Pons (tissue), 1 donor: ENCODE measurements at places on chromosomes 11 and 22.

GRCh38 chr22:30694640-30695350 lies at the start of gene OSBP2:
Gene OSBP2 (plus strand): TSS chr22:30694874. CDS start chr22:30694910, 36 bp downstream.
- DNase-seq, result no peak

DNA sequence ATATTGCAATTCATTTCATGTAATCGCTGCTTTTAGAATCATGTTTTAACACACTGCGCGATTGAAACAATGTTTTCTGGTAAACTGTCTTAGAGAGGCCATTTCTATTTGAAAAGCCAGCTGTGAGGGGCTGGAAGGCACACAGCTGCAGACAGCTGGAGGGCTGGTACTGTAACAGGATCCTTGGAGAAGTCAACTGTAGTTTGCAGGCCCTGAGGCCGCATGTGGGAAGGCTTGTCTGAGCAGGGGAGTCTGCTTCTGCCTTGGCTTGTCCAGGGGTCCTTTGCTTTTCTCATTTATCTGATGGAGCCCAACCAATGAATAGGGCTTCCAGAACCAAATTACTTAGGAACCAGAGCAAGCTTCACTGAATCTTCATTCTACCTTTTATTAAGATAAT lies 313.5 kb downstream of the BLID start:
- DNase-seq, result no peak

GRCh38 chr11:9574622-9575259 lies 1.3 kb downstream of the WEE1 start:
- DNase-seq, result no peak

- DNase-seq, result no peak
Measured at GRCh38 chr11:68215087-68215445, 2.0 kb upstream of the KMT5B start.

GRCh38 chr11:17145972-17146371 lies 61.8 kb downstream of the PIK3C2A start:
- no peak for DNase-seq

DNA sequence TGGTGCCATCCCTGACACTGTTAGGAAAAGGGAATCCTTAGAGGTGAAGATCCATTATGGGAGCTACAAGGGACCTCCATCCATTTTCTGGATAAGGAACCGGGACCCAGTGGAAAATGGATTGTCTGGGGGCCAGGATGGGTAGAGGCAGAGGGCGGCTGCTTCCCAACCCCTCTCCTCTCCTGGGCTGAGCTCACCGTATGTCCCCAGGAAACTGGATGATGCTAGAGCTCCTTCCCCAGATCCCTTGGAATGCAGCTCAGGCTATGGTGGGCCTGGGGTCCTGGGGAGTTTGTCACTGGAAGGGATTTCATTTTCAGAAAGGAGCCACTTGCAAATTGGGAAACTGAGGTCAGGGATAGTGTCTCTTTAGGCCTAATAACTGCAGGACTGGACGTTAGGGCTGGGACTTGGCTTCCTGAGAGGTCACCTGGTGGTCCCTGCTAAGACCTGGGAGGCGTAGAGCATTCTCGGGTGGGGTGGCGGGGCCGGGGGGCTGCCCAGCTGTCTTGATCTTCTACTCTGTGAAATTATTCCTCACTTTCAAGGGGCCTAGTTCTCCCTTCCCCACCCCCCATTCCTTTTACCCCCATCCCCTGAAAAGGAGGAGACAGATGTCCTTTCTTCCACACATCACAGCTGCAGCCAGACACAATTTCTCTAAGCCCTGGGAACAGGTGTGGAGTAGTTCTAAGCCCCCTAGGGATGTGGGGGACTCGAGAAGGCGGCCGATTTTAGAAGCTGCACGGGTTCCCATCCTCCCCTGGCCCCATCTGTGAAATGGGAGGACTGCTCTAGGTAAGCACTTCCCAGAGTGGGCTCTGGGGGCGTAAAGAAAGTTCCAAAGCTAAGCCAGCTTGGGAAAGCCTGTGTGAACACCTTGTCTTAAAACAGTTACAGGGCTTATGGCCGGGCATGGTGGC lies 99.8 kb downstream of the PKNOX2 start:
- no peak for DNase-seq

DNA sequence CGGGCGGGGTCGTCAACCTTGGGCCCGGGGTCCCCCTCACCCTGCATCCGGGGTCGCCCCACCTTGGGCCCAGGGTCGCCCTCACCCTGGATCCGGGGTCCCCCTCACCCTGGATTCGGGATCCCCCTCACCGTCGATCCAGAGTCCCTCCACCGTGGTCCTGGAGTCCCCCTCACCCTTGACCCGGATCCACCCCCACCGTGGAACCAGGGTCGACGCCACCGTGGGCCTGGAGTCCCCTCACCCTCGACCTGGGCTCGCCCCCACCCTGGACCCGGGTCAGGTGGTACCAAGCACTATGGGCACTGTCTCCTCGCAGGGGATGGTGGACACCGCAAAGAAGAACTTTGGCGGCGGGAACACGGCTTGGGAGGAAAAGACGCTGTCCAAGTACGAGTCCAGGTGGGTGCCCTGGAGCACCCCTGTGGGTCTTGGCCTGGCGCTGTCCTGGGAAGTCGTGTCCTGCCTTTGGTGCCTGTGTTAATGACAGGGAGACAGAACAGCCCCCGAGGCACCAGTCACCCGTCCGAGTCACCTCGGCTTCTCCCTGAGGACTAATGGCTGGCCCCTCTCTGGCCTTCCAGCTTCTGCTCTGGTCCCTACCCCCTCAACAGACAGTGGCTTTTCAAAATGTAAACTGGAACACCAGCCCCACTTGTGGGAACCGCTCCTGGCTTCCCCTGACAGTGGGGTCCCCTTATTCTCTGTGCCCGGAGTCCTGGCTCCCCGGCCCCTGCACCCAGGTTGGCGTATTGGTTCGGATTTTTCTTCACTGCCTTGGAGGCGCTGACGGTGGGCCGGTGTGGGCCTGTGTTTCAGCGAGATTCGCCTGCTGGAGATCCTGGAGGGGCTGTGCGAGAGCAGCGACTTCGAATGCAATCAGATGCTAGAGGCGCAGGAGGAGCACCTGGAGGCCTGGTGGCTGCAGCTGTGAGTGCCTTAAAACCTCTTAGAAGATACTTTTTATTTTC lies 762 bp downstream of the CRELD2 start:
- DNase-seq, result no peak

GRCh38 chr11:61058583-61059259 lies 43.6 kb upstream of the CD5 start:
- DNase-seq, result no peak

DNA sequence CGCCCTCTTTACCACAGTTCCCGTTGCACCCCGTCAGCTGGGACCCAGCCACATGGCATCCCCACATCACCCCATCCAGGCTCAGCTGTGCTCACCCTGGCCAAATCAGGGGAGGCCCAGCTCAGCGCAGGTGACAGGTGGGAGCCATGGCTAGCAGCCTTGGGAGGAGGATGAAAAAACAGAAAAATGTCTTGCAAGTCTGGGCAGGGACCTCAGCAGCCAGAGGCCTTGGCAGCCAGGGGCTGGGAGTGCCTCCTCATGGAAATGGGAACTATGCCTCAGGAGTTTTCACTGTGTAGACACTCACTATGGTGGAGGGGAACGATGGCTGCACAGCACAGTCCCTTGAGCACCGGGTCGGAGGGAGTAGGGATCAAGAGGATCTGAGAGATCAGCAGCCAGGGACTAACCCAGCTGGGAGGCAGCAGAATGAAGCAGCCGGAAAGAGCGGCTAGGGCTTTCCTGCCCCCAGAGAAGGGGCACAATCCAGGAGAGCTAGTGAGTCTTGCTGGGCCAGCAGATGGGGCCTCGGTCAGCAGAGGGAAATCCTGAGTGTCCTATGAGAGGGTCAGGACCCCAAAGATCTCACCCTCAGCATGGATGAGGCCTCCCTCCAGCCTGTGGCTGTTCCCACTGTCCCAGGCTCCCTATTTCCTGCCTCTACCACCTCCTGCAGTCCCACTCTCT lies 6.2 kb upstream of the FTH1 start:
- DNase-seq, result no peak

GRCh38 chr11:84106541-84106940 lies 820.4 kb upstream of the CCDC90B start:
- no peak for DNase-seq

DNA sequence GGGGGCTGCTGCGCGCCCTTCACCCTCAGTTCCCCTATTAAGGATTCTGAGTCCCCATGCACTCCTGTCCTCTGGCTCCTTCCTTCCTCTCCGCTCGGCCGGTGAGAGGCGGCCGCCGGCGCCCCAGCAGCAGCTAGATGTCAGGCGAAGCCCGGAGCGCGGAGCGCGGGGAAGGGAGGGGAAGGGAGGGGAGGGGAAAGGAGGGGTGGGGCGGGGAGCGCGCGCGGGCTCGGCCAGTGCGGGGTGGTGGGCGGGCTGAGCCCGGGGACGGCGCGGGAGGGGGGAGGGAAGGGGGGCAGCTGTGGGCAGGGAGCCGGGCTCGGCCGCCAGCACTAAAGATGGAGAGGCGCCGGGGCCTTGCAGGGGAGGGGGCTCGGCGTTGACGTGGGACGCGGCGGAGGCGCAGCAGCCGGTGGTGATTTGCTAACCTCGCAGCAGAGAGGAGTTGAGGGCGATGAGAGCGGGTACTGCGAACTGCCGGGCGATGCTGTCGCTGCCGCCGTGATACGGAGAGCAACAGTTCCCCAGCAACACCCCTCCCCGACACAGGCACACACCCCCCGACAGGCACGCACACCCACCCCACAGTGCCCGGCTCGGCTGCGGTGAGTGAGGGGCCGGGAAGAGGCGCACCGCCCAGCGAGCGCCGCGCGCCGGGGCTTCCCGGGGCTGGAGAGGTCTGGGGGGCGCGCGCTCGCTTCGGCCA lies at the start of gene ZBTB16:
Gene ZBTB16 (plus strand): TSS at position 434 of the 706 bp plus-strand sequence. CDS start 3,590 bp downstream, outside the sequence.
- DNase-seq, result peak; percentile 91

DNA sequence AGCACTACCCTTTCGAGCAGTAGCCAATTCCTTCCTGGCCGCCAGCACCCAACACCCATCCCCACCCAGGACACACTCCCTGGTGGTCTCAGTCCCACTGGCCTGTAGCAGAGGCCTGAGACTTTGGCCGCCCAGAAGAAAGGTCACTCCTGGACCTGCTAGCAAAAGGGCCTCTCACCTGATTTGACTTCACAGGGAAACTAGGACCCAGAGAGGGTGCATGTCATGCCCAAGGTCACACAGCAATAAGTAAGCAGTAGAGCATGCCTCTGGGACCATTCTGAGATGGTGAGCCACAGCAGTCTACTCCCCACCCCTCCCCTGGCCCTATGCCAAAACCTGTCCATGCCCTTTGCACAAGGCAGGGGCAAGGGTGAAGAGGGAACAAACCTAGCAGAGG lies 7.3 kb downstream of the ARRB1 start:
- no peak for DNase-seq
